ENCODE measurements at places on chromosomes 11 and 22.

- DNase-seq, result no peak
Measured at GRCh38 chr11:70244698-70245097, 25.8 kb upstream of the PPFIA1 start.

DNA sequence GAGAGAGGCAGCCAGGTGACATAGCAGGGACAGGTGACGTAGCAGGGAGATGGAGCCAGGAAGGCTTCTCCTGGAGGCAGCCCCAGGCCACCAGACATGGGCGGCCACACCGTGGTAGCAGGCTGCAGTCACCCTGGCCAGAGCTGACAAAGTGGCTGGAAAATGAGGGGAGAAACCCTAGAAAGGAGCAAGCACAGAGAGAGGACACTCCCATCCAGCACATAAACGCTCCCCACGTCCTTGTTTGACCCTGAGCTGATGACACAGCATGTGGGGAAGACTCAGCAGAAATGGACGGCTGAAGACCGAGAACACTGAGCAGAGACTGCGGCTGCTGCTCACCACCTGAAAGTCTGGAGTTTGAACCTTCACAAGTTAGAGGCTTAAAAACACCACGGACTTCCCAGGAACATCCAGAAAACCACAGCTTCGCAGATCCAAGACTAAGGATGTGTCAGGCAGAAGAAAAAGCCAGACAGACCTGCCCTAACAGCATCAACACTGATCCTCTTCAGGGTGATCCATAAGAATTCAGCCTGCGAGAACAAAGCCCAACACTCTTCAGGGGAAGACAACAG lies 28.7 kb downstream of the DRD4 start:
- DNase-seq, result no peak

GRCh38 chr11:10941414-10941813 lies 83.6 kb upstream of the ZBED5 start:
- DNase-seq, result no peak

GRCh38 chr22:39266398-39267030 lies 21.7 kb upstream of the PDGFB start:
- DNase-seq, result no peak

DNA sequence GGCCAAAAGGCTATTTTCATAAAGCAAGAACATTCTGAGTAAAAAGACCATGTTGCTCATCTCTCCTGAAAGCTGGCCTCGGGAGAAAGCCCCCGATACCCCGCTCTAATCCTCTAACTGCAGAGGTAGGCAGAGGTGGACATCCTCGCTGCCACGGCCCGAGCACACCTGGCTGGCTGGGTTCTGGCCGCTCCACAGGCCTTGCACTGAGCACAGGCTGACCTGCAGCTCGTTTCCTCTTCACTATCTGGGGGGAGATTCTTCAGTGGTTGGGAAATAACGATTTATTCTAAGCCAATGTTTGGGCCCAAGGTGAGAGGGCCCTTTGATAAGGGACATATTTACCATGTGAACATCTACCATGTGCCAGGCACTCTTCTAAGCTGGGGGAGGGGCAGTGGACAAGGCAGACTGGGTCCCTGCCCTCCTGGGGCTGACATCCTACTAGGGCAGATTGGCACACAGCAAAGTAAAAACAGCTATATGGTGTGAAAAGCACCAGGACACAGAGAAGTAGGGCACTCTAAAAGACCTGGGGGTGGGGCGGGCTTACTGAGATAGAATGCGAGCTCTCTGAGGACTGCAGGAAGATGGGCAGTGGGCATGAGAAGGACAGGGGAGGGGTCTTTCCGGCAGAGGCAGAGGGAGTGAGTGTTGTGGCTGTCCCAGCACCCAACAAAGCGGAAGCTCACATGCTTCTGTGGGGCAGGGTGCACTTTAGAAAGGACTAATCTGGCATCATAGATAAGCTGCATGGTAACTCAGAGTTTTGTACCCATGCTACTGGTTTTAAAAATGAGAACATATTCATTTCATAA lies 65.5 kb upstream of the ARFGAP3 start:
- no peak for DNase-seq

DNA sequence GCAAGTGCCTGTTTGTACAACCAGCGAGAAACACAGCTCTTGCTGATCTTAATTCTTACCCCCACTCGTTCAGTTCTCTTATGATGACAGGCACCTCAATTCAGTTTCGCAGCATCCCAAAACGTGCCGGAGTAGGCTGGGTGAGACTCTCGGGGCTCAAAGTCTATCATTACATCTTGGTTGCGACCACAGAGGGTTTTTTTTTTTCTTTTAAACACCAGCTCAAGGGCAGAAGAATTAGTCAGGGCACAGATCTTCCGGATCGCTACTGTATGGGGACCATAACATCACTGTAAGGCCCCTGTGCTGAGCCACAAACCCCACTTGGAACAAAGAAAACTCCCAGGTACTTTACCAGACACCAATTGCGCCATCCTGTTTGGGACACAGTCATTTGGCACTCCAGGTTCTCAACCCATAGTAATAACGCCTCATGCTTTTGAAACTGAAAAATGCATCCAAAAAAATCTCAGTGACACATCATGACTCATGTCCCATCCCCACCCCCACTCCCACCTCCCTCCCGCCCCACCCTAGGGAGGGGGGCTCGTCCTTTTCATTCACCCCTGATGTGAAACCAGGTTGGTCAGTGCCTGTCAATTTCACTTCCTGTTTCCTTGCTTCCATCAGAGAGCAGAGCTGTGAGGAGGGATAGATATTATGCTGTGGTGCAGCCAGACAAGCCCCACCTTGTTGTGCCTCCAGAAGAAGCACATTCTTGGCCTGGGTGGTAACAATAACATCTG lies 41.0 kb upstream of the CD5 start:
- peak; percentile 43 for DNase-seq

GRCh38 chr11:123238297-123238696 lies 43.2 kb upstream of the CLMP start:
- DNase-seq, result peak; percentile 91

DNA sequence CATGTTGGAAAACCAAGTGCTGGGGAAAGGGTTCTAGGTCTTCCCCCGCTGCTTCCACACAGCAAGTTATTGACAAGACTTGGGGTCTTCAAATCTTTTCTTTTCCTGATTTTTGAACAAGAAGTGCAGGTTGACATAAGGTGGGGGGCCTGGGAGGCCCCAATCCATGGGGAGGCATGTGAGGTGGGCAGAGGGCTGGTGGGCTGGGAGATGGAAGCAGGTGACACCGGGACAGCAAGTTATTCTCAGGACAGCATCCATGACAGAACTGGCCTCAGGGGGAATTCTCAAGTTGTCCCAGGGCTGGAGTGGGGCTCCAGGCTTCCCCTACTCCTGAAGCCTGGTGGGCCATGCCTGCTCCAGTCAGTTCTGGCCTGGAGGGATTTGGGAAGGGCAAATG lies 5.5 kb downstream of the FGF19 start:
- DNase-seq, result peak; percentile 30
